Activated CD4-positive, alpha-beta T cell treated with anti-CD3 and anti-CD28 coated beads, Interleukin-2, amount 50 U/mL, for 16 hours (primary cell): ENCODE measurements at places on chromosomes 5 and 9.
A peak's percentile ranks its signal among the peaks of the same experiment; 100 is the strongest.

- DNase-seq = no peak
Observed at GRCh38 chr9:127419348-127419747, 4.8 kb upstream of the ZNF79 start.

DNA sequence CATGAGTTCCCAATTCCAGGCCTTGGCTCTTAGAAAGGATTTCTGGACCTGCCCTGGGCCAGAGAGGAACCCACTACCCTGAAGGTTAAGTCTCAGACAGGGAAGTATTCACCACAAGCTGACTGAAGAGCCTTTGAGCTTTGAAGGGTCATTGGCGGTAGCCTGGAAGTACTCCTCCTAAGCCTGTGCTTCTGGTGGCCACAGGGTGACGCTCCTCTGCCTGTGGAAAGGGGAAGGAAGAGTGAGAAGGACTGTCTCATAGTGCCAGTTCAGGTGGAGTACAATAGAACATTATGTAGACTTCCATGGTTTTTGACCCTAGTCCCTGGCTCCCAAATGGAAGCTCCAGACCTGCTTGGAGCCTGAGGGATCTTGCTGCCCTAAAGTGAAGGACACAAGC, 1233.2 kb upstream of the CDH6 start:
- no peak for DNase-seq

DNA sequence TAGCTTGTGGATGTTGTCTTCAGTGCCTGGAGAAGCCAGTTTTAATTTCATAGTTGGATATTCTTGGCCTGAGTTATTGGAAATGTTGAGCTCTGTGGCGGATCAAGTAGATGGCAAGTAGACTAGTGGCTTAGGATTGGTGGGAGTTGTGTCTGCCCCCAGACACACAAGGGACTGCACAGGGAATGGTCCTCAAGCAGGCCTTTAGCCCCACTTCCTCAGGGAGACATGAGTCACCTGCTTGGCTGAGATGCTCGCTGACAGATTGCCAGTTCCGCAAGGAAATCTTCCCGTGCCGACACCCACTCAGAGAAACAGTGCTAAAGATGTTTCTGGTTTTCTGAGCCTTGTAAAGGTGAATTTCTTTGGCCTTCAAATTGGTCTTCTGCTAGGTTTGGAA, 18.8 kb upstream of the CATSPER3 start:
- no peak for DNase-seq

GRCh38 chr5:72441862-72442540, 65.2 kb downstream of the ZNF366 start:
- DNase-seq = no peak

GRCh38 chr5:90792725-90793124, 234.1 kb downstream of the ADGRV1 start:
- no peak for DNase-seq

DNA sequence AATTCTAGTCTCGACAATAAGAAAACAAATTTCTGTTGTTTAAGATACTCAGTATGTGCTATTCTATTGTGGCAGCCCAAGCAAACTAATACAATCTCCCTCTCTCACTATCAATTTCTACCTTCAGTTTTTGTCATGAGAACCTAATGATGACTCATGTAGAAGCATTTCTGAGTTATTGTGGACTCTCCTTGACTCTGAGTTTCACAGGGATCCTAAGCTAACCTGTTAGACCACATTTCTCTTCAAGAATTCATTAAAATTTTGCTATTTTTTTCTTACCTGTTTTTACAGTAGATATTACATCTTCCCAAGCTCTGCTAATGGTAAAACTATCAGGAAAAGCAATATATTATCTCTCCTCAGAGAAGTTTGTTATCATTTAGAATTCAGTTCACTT, 599.1 kb upstream of the TYRP1 start:
- no peak for DNase-seq

DNA sequence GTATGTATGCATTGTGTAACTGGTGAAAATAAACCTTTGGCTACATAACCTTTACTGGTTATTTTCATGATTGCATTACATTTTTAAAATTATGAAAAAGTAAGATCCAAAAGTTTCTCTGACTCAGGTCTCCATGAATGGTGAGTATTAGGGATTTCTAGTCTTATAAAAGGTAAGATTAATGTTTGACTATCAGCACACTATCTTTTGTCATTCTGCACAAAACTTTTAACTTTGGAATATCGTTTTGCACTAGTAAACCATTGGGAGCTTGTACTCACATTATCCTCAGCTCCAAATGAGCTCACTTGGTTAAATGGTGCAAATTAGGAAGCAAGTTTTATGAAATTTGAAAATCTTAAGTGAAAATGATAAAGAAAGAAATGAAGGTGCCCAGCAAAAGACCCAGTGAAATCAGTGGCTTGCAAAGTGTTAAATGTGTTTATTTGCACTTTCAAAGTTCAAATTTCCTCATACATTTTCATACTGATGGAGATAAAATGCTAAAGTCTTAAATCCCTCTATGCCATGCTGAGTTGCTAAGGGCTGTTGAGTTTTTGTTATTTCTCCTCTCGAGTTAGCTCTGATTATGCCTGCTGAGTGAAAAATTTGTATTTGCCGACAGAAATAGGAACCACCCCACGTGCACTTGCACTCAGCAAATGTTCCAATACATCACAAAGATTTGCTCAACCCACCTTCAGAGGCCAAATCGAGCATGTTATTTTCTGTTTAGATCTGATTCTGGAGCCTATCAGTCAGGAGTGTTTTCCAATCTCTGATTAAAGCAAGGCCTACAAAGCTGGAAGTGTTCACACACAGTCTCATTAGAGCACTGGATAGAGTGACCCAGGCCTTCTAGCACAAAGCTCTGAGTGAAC, 885.7 kb downstream of the NR2F1-AS1 start:
- DNase-seq = no peak

GRCh38 chr5:111167551-111167950, 56.6 kb upstream of the CAMK4 start:
- no peak for DNase-seq

GRCh38 chr5:67969176-67969575, 246.4 kb upstream of the PIK3R1 start:
- no peak for DNase-seq

- no peak for DNase-seq
Observed at GRCh38 chr9:20740929-20741582, 57.0 kb downstream of the FOCAD start.

DNA sequence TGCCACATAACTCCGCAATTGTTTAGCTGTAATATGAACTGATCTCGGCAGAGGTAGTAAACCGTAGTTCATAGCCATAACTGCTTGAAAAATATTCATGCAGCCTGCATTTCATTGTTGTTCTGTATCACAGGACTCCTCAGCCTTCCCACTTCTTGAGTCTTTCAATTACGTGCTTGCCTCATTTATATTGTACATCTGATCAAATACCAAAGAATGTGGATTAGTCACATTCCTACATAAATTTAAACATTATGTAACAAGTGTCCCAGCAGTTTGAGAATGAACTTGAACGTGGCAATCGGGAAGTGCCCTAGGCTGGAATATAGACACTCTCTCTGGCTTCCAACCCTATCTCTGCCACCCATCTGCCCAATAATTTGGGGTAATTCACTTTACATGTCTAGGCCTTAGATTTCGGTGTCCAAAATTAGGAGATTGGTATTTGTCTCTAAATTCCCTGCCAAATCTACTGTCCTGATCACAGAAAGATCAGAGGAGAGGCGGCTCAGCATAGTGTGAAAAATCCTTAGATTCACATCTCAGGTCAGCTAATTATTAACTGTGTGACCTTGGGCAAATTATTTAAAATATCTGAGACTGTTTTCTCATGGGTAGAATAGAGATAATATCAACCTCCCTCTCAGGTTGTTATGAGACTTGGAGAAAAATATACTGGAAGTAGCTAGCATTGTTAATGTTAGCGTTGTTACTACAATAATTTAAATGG, 215.1 kb upstream of the RFX3 start:
- no peak for DNase-seq

DNA sequence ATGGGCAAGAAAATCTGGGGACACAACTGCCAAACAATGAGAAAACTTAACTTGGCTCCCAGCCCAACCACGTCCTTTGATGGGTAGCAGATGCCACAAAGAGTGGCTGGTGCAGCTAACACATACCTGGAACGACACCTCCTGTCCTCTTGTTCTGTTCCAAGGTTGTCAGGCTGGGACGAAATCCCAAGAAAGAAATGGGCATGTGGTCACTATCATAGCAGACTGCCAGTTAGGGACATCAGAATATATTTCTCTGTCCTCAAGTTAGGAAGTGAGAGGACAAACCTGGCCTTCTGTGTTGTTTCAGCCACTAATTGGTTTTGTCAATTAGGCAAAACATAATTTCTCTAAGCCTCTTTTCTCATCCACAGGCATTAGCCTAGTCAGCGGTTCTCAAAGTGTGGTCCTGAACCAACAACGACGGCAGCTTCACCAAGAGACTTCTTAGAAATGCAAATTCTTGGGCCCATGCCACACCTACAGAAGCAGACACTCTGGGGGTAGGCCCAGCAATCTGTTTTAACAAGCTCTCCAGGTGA, 63.4 kb downstream of the RAPGEF1 start:
- DNase-seq = peak; percentile 46
